ENCODE measurements at places on chromosomes 7 and 10.

GRCh38 chr7:95472581-95473161 is 13.1 kb upstream of the ASB4 start:
- no peak for DNase-seq

GRCh38 chr7:115387137-115387536 is 465.2 kb downstream of the MDFIC start:
- no peak for DNase-seq

DNA sequence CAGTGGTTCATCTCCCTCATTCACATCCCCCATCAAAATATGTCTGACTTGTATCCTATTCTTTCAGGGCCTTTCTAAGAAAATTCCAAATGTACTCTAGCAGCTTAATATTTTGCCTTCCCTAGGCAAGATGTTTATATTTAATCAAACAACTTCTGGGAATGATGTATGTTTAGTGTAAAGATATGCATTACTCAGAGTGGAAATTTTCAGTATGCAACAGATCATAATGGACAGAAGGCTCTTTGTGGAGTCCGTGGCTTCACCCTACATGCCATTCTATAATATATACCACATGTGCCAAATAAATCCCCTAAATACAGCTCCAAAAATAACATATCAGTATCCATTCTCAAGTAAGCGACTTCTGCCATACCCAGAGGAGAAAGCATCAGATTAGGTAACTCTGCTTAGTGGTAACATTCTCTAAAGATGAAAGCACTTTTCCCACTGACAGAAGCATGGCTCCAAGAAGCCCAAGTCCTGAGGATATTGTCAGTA is 316.6 kb downstream of the KCNMA1 start:
- DNase-seq, result no peak

DNA sequence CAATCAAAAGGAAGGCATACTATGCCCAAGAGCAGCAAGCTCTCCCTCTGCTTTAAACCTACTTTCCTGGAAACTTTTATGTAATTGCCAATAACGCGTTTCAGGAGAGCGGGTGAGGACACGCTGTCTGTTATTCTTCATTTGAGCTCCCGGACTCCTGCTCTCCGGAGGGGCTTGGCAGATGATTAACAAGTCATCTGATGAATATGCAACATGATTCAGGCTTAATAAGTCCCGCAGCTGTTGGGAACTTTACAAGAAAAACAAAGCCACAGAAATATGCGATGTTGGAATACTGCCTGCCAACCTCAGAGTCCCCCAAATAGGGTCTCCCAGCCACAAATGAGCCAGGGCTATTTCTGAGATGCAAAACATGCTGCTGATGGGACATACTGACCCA is 348.0 kb downstream of the GPAM start:
- DNase-seq, result no peak
